ENCODE measurements at places on chromosomes 7 and 10. TPM values are rescaled to one million over a fixed set of nuclear protein-coding genes. Genes with fewer than 3 reads are reported as not detected.

The STRIP2 gene
- 2.1 TPM for total RNA-seq

The ABCB1 gene
- 181 TPM for total RNA-seq

The OR13A1 gene
- not detected for total RNA-seq

The SPDYE5 gene
- 0.09 TPM for total RNA-seq

The CARD11 gene
- 35.8 TPM for total RNA-seq

The ADRA2A gene
- 346 TPM for total RNA-seq

DNA sequence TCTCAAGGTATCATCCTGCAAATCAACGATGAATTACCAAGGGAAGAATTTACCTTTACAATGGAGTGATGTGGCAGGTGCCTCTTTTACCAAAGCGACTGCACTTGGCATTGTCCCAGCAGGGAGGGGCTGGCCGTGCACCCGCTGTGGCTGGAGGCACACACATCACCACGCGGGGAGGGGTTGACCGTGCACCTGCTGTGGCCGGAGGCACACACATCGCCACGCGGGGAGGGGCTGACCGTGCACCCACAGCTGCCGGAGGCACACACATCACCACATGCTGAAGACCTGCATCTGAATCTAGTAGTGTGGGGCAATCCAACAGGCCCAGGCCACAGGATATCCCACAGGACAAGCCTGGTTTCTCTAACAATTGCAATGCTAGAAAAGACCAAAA is 493.5 kb downstream of the DNAJB6 start:
- no peak for DNase-seq

GRCh38 chr7:37674531-37674930 is 9.0 kb upstream of the GPR141 start:
- DNase-seq = no peak

DNA sequence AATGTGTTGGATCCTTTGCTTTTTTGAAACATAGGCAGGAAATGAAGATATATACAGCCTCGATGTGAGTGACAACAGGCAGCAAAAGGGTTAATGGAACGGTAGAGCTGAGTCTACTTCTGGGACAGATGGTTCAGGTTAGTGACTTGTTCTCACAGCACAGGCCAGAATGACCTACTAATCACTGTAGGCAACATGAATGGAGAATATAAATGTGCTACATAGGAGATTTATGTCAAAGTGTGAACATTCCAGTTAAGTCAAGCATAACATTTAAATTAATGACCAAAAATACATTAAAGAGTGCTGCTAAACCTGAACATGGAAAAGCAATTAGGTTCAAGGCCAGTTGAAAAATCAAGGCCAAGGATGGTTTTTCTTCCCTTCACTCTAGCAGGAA is 235.2 kb downstream of the POU6F2 start:
- DNase-seq = no peak

DNA sequence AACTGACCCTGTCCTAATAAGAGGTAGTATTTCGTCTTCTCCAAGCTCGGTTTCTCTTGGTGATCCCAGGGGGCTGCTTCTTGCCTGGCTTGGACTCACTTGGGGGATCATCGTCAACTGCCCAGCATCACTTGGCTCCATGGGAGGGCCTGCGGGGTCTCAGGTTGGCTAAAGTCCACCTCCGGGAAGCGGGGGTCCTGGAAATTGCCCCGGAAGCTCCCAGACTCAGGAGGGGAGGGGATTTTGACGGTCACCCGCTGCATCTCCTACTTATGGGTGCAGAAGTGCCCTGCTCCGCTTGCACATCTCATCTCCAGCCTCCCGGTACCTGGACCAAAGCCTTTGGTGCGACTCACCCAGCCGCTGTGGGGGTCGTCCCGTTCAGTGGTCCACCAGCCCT is 18.7 kb downstream of the KCNK18 start:
- DNase-seq = no peak

- no peak for DNase-seq
Measured at GRCh38 chr10:46330894-46331293, 44.1 kb downstream of the ANTXRL start.

DNA sequence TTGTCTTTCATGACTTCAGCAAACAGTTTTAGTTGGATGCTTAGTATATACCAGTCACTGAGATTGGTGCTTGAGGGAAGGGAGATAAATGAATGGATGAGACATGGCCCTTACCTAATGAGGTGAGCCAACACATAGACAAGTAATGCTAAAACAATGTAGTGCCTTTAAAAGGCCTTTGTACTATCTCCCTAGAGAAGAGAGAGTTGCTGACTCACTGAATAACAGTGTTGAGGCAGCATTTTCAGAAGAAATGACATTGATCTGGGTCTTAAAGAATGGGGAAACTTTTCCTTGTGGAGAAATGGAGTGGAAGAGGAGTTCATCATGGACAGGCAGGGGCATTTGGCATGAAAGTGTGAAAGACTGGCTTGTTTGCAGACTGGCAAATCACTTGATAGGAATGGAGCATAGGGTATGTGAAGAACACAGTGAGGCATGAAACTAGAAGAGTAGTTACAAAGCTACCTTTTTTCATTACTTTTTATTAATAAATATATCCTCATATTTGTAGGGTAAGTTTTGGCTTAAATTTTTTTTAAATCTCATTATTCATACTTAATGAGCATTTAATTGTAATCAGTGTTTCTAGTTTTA is 91.2 kb downstream of the KAT6B start:
- DNase-seq = no peak

GRCh38 chr7:89104748-89105685 is 309.5 kb upstream of the TEX47 start:
- no peak for DNase-seq

DNA sequence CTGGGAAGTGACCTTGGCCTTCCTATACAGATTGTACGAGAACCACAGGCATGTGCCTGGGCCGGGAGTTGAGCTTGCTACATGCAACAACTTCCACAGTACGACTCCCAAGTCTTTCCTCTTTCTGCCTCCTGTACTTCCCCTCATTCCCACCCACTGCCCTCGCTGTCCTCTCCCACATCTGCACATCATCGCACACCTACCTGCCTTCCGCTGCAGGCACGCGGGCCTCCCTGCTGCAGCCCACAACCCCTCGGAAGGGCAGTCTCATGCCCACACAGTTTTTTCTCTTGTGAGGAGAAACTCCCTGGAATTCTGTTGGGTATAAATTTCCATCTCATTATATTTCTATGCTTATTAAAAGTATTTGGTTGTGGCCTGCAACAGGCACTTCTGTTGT is 117.2 kb downstream of the ACTR3B start:
- DNase-seq = no peak

DNA sequence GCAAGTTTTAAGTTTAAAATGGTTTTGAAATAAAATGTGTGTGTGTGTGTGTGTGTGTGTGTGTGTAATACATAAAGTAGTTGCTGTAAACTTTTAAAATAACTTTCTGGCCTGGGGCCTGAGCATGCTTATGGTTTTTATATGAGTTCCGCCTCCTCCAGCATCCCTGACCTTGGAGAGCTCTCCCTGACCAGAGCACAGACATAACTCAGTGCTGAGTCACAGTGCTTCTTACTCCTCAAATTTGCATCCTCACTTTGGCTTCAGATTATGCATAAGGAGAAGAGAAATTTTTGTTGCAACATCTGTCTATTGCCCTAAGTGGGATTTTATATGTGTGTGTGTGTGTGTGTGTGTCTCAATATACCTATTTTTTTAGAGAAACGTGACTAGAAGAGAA is 200.8 kb downstream of the ELMO1 start:
- no peak for DNase-seq

DNA sequence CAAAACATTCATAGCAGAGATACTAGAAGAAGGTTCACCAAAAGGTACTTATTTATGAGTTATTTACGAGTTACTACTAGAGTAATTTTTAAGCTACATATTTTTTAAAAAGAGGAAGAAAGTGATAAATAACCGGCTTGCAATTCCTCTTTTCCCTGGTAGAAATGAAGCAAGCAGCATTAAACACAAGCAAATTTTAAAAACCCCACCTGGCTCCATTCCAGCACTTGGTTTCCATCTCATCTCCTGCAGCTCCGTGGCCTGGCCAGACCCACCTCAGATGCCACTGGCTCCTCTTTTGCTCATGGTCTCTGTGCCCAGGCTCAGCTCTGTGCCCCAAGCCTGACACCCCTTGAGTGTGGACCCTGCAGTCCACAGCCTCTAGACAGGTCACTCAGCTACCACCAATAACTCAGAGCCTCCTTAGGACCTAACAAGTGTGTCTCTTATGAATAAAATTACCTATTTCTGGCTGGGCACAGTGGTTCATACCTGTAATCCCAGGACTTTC is 479.5 kb downstream of the TNS3 start:
- DNase-seq = no peak

GRCh38 chr7:27239387-27240014 is 3.1 kb upstream of the EVX1 start:
- no peak for DNase-seq
